ENCODE measurements at places on chromosomes 2 and 18.

GRCh38 chr2:177363332-177363731 is 29.2 kb upstream of the AGPS start:
- DNase-seq = no peak

GRCh38 chr18:62505669-62506494 is 16.9 kb upstream of the ZCCHC2 start:
- no peak for DNase-seq

- no peak for DNase-seq
These were observed 38.5 kb upstream of the SNED1 start for GRCh38 chr2:240959941-240960308.

- no peak for DNase-seq
These were observed 115.8 kb upstream of the CWC22 start for GRCh38 chr2:180122874-180123273.

GRCh38 chr2:111239581-111240249 is 119.0 kb downstream of the BCL2L11 start:
- no peak for DNase-seq

DNA sequence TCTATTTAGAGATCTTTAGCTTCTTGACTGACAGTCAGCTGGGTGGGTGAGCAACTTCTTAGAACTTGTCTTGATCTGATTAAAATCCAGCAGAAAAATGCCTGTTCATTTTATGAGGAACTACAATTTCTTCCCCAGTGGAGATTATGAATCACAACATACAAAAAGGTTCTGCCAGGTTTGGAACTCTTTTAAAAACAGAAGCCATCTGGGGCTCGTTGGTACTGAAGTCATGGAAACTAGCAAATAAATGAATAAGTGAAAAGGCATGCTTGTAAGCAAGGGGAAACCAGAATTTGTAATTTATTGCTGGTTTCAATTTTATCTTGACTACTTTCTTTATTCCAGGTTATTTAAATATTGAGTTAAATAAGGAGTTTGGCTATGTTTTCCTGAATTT is 767.4 kb downstream of the MBD2 start:
- no peak for DNase-seq

Measured in foreskin melanocyte (primary cell).